Activated CD4-positive, alpha-beta T cell treated with anti-CD3 and anti-CD28 coated beads for 36 hours (primary cell): ENCODE measurements at places on chromosomes 12 and 14. TPM values are rescaled to one million over a fixed set of nuclear protein-coding genes. Genes with fewer than 3 reads are reported as not detected.

DNA sequence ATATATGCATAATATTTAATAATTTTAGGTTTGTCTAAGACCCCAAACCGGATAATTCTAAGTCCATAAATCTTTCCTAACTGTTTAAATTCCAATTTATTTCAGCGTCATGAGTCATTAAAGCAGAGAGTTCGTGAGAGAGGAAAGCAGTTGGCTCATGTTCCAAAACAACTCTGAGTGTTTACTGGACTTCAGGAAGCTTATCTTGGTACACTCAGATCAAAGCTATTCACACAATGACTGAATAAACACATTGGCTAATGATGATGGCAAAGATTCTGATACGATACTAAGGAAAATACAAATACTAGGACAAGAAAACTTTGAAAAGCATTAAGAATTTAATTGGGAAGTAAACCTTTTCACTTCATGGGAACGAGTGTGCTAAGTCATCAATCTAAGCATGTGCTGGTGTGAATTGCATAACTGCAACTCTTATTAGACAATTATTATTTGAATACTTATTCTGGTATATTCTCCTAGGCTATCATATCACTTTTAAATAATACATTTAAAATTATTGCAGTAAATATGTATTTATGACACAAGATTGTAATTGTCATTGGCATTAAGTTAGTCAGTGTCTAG lies 34.8 kb upstream of the CLEC14A start:
- no peaks in the 10 kb centered on the region for H3K36me3 ChIP-seq
- H3K27me3 ChIP-seq, result no peaks in the 10 kb centered on the region
- no peak for DNase-seq
- no peak overlapping the region for H3K27ac ChIP-seq

- no peak for DNase-seq
- H3K36me3 ChIP-seq, result peaks cover 81% of the 10 kb centered on the region
- H3K27me3 ChIP-seq, result no peaks in the 10 kb centered on the region
- peaks cover 63% of the 10 kb centered on the region for H3K4me1 ChIP-seq
These were observed 42.7 kb downstream of the AEBP2 start for GRCh38 chr12:19482036-19482435.

Gene DAO
- not detected for total RNA-seq

DNA sequence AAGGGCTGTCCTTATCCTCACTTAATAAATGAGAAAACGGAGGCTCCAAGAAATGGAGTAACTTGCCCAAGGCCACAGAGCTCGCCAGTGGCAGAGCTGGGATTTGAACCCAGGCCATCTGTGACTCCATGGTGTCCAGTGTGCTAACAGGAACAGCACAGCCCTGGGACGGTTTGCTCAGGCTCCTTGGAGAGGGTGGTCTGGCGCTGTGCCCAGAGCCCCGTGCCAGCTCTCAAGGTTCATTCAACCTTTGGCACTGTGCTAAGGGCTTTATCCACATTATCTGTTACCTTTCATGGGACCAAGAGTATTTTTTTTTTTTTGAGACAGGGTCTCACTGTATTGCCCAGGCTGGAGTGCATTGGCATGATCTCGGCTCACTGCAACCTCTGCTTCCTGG lies 8.1 kb downstream of the DAO start:
- H3K4me1 ChIP-seq, result no peaks in the 10 kb centered on the region
- H3K4me3 ChIP-seq, result no peak overlapping the region
- H3K27me3 ChIP-seq, result no peaks in the 10 kb centered on the region
- H3K36me3 ChIP-seq, result no peaks in the 10 kb centered on the region
- no peak overlapping the region for H3K27ac ChIP-seq
- DNase-seq, result no peak

DNA sequence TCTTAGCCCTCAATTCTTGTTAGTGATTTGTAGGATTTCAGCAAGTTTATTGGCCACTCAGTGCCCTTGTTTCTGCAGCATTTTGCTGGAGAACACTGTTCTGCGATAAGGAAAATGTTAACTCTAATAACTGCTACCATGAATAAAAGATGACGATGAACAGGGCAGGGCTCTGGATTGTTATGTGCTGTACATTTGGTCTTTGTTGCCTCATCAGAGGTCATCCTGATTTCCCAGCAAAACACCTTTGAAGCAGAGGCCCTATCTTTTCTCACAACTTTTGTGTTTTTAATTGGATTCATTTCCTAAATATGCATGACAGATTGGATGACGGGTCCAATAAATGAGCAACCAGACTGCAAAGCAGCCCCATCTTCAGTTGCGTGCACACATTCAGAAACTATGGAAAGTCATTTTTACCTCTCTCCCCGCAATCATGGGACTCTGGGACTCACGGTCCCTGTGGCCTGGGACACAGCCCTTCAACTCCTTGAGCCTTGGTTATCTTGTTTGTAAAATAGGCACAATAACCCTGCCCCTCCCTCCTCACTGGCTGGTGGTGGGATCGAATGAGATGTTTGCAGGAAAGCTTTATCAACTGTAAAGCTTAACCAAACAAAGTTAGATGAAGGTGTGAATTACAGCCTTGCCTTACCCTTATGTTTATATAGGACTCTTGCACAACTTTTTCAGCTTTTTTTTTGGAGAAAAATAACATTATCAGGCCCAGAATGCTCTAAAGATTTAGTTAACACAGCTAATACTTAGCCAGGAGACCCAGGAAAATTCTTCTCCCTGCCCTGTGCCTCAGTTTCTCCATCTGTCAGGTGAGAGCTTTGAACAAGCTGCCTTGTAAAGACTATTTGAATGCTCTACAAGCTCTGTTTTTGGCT lies 45.4 kb downstream of the RPH3A start:
- no peak overlapping the region for H3K4me3 ChIP-seq
- DNase-seq, result no peak
- no peaks in the 10 kb centered on the region for H3K36me3 ChIP-seq
- no peak overlapping the region for H3K27ac ChIP-seq
- H3K27me3 ChIP-seq, result peaks cover 26% of the 10 kb centered on the region
- H3K4me1 ChIP-seq, result no peaks in the 10 kb centered on the region

DNA sequence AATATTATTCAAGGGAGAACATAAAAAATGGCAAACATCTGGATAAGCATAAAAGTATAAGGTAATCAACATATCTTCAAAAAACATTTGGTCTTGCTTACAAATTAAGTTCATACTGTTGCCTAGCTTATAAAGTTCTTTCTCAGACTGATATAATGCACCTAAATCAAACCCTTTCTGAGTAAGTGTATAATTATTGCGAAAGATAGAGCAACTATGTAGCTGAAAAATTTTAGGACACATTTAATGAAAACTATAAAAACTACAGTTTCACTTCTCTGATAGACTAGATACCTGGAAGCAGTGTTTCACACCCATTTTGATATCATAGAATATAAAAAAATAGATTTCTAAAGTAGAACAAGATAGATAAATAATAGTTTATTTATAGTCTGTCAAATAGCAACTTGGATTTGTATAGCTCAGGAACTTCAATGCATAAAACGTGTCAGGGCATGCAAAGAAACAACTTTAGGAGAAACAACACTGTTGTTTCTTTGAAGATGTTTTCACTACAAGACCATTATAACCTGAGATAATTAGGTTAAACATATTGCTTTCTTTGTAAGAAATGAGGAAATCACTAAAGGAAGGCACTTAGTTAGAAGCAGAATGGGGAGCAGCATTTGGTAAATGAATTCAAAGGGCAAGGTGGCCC lies 7.6 kb downstream of the CLECL1 start:
- peaks cover 1% of the 10 kb centered on the region for H3K36me3 ChIP-seq
- no peak overlapping the region for H3K4me3 ChIP-seq
- no peaks in the 10 kb centered on the region for H3K27me3 ChIP-seq
- H3K4me1 ChIP-seq, result peaks cover 20% of the 10 kb centered on the region

Gene AQP2
- not detected for total RNA-seq

GRCh38 chr14:58969951-58970751 lies 218.3 kb upstream of the DAAM1 start:
- no peaks in the 10 kb centered on the region for H3K36me3 ChIP-seq
- no peaks in the 10 kb centered on the region for H3K4me1 ChIP-seq
- H3K27me3 ChIP-seq, result no peaks in the 10 kb centered on the region
- DNase-seq, result no peak
- H3K27ac ChIP-seq, result no peak overlapping the region

DNA sequence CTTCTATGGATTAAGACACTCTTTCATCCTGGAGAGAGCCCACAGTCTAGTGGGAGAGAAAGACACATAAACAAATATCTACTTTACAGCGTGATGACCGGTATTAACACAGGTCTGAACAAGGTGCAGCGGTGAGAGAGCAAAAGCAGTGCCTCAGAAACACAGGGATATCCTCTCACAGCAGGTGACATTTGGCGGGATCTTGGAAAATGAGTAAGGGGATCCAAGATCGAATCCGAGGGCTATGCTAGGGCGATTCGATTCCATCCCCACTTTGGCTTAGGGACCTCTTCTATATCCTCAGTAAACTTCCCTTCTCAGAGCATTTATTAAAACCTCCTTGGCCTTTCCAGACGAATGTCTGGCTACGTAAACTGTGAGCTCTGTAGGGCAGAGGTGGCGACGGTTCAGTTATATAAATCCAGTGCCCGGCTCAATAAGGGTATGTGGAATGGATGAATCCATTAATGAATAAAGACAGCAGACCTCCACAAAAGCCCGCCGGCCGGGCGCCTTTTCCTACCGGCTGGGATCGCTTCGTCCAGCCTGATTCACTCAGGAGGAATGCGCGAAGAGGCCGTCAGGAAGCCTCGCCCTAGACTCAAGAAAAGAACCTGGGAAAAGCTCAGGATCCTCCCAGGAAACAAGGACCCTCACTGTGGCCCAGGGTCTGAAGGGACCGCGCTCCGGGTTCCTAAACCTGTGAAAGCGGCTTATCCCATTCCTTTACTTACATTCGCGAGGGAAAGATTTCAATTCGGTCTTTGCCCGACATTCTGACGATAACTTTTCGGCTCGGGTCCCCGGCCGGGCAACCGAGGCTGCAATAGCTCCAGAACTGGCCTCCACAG lies 455 bp downstream of the ATP6V1D start:
- H3K36me3 ChIP-seq, result peaks cover 23% of the 10 kb centered on the region
- H3K4me1 ChIP-seq, result peaks cover 54% of the 10 kb centered on the region
- H3K27ac ChIP-seq, result peak overlapping the region; percentile 98

DNA sequence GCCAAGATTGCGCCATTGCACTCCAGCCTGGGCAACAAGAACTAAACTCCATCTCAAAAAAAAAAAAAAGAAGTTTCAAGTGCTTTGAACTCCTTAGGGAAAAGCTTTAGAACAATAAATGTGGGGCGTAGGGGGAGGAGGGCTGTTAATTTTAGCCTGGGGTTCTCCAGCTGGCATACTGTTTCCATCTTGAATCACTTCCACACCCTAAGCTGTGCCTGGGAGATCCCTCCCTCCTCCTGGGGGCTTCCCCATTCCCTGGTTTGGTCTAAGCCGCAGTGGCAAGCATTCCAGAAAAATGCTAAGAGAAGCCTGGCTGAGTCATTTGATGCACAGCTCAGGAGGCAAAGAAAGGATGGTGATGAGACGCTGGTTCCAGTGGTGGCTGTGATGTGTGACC lies 2.3 kb upstream of the ZNF384 start:
- H3K36me3 ChIP-seq, result peaks cover 17% of the 10 kb centered on the region
- H3K27ac ChIP-seq, result no peak overlapping the region
- no peak overlapping the region for H3K4me3 ChIP-seq
- peaks cover 22% of the 10 kb centered on the region for H3K4me1 ChIP-seq
- DNase-seq, result no peak

Gene TSPAN8
- not detected for total RNA-seq

DNA sequence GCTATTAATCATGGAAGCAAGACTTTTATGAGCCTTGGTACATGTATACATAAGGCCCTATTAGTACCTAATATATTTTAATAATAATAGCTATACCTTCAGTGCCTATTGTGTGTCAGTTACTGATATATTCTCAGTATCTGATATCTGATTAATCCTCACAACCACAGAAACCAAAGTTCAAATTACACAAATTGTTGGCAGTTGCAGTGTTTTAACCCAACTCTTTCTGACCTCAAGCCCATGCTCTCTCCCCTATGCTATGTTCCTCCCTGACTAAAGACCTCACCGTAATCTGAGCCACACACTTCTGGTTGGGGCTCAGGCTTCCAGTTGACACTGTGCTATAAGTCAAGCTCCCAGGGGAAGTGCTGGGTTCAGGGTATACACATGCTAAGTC lies 214.4 kb downstream of the SPTSSA start:
- no peak for DNase-seq
- H3K36me3 ChIP-seq, result no peaks in the 10 kb centered on the region
- peaks cover 11% of the 10 kb centered on the region for H3K27me3 ChIP-seq
- no peak overlapping the region for H3K27ac ChIP-seq

- no peaks in the 10 kb centered on the region for H3K27me3 ChIP-seq
- DNase-seq, result no peak
- no peaks in the 10 kb centered on the region for H3K36me3 ChIP-seq
- no peak overlapping the region for H3K27ac ChIP-seq
- H3K4me3 ChIP-seq, result no peak overlapping the region
- no peaks in the 10 kb centered on the region for H3K4me1 ChIP-seq
These were observed 324.1 kb downstream of the FLRT2 start for GRCh38 chr14:85853996-85854526.

Gene CBX5
- total RNA-seq, result 140 TPM

DNA sequence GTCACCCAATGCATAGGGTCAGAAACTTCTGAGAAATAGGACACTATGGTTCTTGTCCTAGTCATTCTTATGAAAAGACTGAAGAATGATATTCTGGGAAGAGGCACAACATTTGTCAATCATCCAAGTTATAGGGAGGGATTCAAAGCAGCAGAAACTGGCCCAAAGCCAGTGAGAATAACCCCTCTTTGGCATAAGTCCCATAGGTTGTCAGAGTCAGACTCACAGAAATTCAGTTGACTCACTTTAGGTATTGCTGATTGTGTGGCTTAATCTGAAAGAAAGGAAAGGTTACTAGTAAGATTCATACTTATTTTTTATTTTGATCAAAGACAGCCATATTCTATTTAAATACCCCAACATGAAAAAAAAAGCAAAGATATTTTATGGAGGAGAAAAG lies 151.0 kb downstream of the SRGAP1 start:
- H3K36me3 ChIP-seq, result no peaks in the 10 kb centered on the region
- H3K4me3 ChIP-seq, result no peak overlapping the region
- H3K4me1 ChIP-seq, result no peaks in the 10 kb centered on the region
- no peak for DNase-seq
- H3K27me3 ChIP-seq, result peaks cover 14% of the 10 kb centered on the region

- H3K36me3 ChIP-seq, result no peaks in the 10 kb centered on the region
- H3K4me3 ChIP-seq, result no peak overlapping the region
- no peaks in the 10 kb centered on the region for H3K27me3 ChIP-seq
- no peak overlapping the region for H3K27ac ChIP-seq
These were observed 9.7 kb downstream of the CEP170B start for GRCh38 chr14:104874571-104875411.

GRCh38 chr14:46051796-46052195 lies 599.8 kb downstream of the RPL10L start:
- no peaks in the 10 kb centered on the region for H3K4me1 ChIP-seq
- H3K36me3 ChIP-seq, result no peaks in the 10 kb centered on the region

- no peaks in the 10 kb centered on the region for H3K27me3 ChIP-seq
- H3K4me1 ChIP-seq, result no peaks in the 10 kb centered on the region
- H3K36me3 ChIP-seq, result no peaks in the 10 kb centered on the region
- H3K27ac ChIP-seq, result no peak overlapping the region
These were observed 293.0 kb upstream of the TBX3 start for GRCh38 chr12:114976959-114977358.

Gene LTB4R
- 14.2 TPM for total RNA-seq
